ENCODE measurements at places on chromosomes 1 and 21.
A peak's percentile ranks its signal among the peaks of the same experiment; 100 is the strongest.

GRCh38 chr1:173224280-173224892 lies 17.3 kb upstream of the TNFSF4 start:
- no peak for DNase-seq

GRCh38 chr1:17683598-17683997 lies 71.5 kb upstream of the ACTL8 start:
- no peak for DNase-seq

- peak; percentile 31 for DNase-seq
These were observed 699 bp downstream of the DIPK1A start for GRCh38 chr1:92960395-92961130.

GRCh38 chr1:85984636-85985035 lies 171.9 kb downstream of the COL24A1 start:
- DNase-seq: no peak

DNA sequence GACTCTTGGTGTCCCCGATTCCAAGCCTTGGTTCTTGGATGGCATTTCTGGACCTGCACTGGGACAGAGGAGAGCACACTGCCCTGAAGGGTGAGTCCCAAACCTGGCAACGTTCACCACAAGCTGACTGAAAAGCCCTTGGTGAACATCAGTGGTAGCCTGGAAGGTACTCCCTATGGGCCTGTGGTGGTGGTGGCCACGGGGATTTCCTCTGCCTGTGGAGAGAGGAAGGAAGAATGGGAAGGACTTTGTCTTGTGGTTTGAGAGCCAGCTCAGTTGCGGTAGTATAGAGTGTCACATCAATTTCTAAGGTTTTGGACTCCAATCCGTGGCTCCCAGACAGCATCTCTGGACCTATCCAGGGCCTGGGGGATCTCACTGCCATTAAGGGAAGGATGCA lies 50.7 kb downstream of the DNAH14 start:
- DNase-seq: no peak

DNA sequence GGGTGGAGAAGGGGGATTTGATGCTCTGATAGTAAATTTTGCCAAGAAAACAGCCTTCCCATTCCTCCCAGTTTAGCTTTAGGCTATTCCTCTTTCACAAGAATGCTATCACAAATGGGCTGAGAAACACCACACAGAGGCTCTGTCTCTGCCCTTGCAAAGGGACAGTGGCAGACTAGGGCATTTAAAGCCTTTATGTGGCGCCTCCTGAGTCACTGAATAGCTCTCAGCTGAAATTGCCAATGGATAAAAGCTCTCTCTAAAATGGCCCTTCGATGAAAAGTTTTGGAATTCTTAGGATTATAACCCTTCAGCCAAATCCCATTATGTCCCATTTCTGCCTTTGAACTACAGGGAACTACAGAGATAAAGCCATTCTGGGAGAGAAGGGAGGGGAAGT lies 1000.4 kb downstream of the ADGRL2 start:
- no peak for DNase-seq

DNA sequence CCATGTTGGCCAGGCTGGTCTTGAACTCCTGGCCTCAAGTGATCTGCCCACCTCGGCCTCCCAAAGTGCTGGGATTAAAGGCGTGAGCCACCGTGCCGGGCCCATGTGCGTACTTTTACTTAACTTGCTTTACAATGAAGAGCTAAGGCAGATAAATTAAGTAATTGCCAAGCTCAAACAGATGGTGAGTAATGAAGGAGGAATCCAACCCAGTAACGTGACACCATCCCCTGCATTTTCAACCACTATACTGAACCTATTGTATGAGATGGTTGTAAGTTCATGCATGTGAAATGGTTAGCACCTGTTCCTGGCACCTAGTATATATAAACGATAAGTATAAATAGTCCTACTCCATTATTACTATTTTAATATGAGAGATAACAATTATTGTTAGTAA lies 588.0 kb upstream of the BEND5 start:
- no peak for DNase-seq

DNA sequence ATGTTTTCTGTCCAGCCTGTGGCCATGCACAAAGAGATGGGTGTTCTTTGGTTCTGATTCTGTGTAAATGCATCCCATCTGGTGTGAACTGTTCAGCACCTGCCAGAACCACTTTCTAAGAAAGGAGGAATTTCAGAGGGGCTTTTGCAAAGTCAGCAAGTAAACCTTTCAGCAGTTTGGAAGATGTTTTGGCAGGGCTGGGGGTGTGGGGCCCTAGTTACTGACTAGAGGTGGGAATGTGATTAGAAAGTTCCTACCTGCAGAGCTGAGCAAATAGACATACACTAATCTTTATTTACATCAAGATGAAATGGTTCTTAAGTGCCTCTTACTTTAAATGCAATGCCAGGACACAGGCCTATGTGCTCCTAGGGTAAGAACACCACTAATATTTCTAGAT lies 378.1 kb upstream of the USP24 start:
- no peak for DNase-seq

- peak; percentile 29 for DNase-seq
These were observed 42.1 kb upstream of the ZNF496 start for GRCh38 chr1:247373721-247374141.

GRCh38 chr1:245156736-245157505 lies 2.1 kb downstream of the KIF26B start:
- no peak for DNase-seq

DNA sequence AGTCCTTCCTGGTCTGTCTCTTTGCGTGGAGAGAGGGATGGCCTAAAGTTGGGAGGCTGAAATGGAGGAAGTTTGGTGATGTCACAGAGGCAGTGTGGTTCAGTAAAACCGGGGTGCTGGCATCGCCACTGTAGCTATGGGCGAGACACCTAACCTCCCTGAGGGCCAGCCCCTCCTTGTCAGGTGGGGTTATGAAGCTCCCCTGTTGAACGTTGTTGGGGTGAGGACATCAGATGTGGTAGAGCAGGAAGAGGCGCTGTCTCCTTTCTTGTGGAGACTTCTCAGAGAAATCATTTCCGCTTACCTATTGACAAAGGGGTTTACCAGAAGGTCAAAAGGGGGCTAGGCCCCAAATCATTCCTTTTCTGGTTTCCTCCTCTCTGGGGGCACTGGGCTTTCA lies 294.7 kb downstream of the SIPA1L2 start:
- no peak for DNase-seq

DNA sequence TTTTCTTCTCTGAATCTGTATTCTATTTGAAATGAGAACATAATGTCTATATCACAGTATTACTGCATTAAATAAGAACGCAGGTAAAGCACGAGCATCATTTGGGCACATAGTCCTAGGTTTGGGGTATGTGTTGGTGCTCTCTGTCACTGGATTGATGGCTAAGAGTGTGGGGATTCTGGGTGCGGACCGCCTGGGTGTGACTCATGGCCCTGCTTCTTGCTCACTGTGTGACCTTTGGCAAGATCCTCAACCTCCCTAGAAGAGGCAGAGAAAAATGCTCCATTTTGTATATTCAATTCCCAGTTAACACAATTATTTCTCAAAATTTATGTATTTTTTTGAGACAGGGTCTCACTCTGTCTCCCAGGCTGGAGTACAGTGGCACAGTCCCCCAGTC lies 99.7 kb downstream of the LAMC2 start:
- no peak for DNase-seq

Measured in stimulated activated CD8-positive, alpha-beta memory T cell treated with anti-CD3 and anti-CD28 coated beads, Interleukin-15, amount 100 ng/mL, for 24 hours (primary cell).